ENCODE measurements at places on chromosomes 1 and 21.

GRCh38 chr1:3607703-3608065 lies 3.6 kb downstream of the MEGF6 start:
- no peak for DNase-seq

- DNase-seq = no peak
Measured at GRCh38 chr1:51000651-51001050, 30.6 kb downstream of the CDKN2C start.

DNA sequence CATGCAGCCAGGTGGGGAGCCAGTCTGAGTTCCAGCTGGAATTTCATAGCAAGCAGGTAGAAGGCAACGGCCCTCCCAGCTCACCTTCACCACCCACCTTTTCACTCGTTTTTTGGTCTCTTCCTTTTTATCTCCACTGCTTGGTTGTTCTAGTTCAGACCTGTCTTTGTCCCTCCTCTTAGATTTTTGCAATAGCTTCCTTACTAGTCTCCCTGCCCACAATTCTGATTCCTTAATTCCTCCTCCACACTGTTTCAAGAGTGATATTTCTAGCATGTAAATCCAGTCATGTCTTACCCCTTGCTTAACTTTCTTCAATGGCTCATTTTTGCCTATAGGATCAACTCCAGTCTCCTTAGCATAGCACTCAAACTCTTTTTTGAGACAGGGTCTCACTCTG lies 119.6 kb downstream of the TMEM53 start:
- DNase-seq = no peak

- no peak for DNase-seq
Measured at GRCh38 chr21:37408464-37409193, 42.1 kb downstream of the DYRK1A start.

DNA sequence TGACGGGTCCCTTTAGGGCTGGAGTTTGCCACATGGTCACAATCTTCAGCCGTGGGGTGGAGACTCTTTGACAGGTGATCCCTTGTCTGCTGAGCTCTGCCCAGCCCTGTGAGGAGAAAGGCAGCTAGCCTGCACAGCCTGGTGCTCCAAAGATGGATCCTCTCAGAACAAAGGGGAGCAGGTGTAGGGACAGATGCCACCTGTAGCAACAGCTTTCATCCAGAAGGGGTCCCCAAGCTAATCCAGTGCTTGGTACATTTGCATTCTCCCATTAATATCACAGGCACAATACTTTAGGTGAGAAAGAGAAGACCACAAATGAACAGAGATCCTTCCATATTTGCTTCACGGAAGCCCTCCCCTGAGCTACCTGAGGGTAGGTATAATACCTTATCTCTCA lies 93.2 kb downstream of the CCDC185 start:
- no peak for DNase-seq

GRCh38 chr1:8315573-8316475 lies 2.1 kb upstream of the SLC45A1 start:
- DNase-seq = no peak

DNA sequence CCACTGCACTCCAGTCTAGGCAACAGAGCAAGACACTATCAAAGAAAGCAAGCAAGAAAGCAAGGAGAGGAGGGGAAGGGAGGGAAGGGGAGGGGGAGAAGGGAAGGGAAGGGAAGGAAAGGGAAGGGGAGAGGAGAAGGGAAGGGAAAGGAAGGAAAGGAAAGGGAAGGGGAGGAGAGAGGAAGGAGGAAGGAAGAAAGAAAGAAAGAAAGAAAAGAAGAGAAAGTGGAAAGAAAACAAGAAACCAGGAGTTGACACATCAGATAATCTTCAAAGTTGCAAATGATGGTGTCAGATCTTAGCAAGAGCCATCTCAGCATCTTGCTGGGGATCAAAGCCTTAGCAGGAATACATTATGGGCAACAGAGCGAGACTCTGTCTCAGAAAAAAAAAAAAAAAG lies 14.9 kb upstream of the CDA start:
- DNase-seq = no peak

GRCh38 chr1:93773049-93773838 lies 91.6 kb upstream of the BCAR3 start:
- DNase-seq = no peak

- no peak for DNase-seq
Measured at GRCh38 chr1:29505532-29506220, 269.4 kb downstream of the PTPRU start.

DNA sequence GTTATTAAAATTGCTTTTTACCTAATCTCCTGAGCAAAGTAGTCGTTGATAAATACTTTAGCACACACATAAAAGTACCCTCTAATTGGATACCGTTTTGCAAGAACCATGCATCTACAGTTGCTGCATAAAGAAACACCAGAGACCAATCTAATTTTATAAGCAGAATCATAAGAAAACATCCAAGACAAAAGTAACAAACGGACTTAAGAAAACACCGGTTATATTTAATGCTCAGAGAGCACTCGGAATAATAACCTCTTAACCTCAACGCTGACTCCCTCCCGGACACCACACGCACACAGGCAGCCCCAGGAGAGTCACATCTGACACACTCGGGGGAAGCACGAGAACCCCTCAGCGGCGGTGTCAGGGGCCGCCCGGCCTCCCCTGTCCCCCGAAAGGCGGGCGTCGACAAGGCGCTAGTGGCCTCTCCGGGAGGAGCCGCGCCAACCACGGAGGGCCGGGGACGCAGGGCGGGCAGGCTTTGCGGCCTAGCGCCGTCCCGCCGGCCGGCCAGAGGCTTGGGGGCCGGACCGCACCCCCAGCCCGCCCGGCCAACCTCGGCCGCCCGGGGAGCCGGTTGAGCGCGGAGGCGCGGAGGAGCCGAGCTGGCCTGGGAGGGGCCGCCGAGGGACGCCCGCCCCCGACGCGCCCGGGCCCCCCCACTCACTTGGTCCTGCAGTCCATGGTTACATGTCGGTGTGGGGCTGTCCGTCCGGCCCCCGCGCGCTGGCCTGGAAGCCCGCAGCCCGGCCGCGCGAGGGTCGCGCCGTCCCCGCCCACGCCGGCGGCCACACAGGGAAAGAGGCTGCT lies 606 bp downstream of the DENND1B start:
- DNase-seq = peak; percentile 23

GRCh38 chr1:24931146-24931467 lies 1.0 kb upstream of the RUNX3 start:
- DNase-seq = no peak

DNA sequence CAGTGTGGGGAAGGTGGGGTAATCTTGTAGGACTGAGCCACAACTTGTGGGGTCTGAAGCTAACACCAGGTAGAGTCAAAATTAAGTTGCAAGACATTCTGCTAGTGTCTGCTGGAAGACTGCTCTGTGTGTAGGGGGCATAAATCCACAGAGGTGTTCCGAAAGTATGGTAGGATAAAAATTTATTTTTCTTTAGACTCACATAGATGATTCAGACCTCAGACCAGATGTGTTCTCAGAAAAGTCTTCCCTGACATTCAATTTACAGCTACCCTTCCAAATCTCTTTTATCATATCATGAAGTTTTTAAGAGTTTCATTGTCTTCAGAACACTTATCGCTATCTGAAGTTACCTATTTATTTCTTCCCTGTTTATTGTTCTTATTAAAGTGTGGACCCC lies 21.3 kb downstream of the DUSP10 start:
- no peak for DNase-seq

- DNase-seq = no peak
Measured at GRCh38 chr1:212688341-212689047, 11.1 kb downstream of the BATF3 start.

DNA sequence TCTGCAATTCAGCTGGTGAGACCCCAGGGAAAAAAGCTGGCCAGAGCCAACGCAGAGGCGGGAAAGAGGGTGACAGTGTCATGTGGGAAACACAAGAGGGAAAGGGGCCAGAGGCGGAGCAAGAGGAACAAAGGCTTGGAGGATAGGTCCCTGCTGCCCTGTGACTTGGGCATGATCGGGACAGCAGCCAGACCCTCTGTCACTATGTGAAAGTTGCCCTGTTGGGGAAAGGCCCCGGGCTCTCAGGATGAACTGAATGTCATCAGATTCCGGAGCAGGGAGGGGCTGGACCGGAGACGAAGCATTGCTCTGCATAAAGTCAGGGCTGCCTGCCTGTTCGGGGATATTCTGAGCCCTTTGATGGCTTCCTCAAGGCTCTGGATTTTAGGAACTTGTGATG lies 5.7 kb upstream of the ELF3 start:
- DNase-seq = no peak

DNA sequence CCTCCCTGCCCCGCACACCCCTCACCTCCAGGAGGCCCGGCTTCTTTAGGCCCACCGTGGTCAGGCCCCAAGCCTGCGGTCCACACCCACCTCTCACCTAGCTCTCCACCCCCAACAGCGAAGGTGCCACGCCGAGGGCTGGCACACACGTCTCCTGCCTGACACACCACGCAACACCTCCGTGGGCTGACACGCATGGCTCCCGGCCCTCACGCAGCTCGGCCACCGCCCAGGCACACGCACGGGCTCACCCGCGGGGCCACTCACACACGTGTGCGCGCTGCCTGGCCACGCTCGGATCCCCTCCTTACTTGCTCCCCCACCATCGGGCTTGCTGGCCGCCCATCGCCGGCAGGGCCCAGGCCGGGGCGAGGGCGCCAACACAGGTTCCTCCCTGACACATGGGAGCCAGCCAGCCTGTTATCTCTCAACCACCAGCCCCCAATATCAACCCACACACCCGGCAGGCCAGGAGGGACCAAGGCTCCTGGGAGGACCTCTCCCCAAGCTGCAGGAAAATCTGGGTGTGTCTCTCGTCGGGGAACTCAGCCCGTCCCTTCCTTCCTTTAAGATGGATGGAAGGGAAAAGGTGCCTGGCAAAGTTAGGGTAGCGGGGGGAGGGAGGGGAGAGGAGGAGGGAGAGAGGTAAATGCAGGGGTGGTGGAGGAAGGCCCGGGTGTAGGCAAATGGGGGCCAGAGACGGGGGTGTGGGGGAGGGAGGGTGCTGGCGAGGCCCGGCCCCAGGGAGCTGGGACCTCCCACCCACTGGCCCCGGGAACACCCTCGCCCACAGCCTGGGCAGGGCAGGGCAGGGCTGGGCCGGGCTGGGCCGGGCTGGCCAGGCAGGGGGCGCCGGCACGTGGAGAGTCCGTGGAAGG lies 546 bp downstream of the ELOVL1 start:
- DNase-seq = peak; percentile 54

DNA sequence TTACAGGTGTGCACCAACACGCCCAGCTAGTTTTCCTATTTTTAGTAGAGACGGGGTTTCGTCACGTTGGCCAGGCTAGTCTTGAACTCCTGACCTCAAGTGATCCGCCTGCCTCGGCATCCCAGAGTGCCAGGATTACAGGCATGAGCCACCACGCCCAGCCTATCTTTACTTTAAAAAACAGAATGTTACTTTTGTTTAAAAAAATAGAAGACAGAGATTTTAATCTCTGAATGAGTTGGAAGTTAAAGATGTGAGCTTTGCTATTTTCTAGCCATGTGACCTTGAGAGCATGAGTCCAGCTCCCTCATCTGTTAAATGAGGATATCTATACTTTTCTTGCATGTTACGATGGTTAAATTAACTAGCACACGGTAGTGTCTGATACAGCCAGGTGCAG lies 3.9 kb upstream of the PUM1 start:
- DNase-seq = no peak

DNA sequence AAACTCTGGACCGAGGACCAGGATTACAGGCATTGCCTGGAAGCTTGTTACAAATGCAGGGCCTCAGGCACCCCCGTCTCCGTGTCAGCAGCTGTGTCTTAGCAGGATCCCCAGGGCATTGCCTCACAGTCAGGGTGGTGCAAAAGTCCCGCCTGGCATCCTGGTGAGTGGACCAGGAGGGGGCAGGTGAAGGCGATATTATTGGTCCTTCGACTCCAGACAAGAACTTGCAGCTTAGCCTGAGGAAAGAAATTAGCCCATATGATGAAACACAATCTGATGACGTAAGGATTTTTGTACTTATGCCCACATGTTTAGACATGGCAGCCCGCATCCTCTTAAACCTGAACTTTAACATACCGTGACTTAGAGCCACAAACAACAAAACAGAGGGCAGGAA lies 40.8 kb downstream of the RSPH1 start:
- DNase-seq = no peak

DNA sequence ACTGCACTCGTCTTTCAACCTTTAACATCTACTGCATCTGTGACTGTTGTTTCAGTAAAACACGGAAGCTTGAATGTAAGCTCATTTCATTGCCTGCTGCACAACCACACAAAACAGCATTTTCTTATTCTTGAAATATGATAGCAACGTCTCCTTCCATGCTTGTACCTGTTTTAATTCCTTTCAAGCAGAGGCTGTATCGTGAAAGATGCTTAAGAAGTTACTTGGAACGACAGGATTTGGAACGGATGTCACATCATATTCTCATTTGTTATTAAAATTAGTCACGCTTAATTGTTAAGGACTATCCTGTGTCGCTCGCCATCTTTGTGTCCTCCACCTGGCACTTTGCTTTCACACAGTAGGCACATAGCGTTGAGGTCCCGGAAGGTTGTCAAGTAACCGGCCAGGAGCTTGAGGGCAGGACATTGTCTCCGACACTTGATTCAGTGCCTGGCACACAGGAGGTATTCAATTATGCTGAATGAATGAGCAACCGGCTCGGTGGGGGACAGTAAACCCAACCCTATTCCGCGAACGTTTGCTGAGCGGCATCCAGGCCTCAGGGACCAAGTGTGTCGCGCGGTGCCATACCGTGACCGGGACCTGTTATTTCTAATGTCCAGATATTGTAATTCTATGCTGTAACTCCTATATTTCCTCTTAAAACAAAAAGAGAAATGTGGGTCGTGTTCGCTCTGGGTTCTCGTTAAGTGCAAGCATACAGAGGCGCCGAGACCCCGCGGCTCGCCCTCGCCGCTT lies 499 bp upstream of the SH3GLB1 start:
- DNase-seq = no peak

GRCh38 chr1:201156819-201157218 lies 2.5 kb upstream of the TMEM9 start:
- no peak for DNase-seq

GRCh38 chr1:228804640-228805413 lies 69.5 kb downstream of the RHOU start:
- no peak for DNase-seq

GRCh38 chr1:218347336-218347722 lies 2.2 kb downstream of the TGFB2 start:
- DNase-seq = no peak

GRCh38 chr1:210687582-210688279 lies 359.0 kb downstream of the HHAT start:
- peak; percentile 87 for DNase-seq

DNA sequence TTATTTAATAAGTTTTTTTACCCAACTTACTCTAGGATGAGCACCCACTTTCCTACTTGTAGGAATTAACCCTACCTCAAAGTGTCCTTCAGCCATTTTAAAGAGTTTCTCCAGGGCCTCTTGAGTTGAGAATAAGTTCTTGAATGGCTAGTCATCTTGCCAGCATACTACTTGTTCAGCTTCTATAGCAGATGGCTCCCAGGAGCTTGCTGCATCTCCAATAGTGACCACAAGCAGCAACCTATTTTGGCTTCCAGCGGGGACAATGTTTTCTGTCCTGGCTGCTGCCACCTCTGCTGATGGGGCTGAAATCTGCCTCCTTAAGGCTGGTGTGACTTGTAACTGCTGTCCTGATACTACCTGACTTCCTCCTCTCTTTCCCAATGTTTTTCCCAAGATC lies 20.8 kb upstream of the PIK3R3 start:
- DNase-seq = no peak
